A172 (cell line): ENCODE measurements at places on chromosomes 4 and X.

- no peak for DNase-seq
Observed at GRCh38 chr4:148800940-148801339, 358.7 kb upstream of the NR3C2 start.

GRCh38 chr4:14650127-14650526 lies 352.2 kb upstream of the CPEB2 start:
- DNase-seq, result no peak

- no peak for DNase-seq
Observed at GRCh38 chr4:129545599-129546278, 449.8 kb downstream of the C4orf33 start.

- peak; percentile 68 for DNase-seq
Observed at GRCh38 chr4:148787831-148788477, 345.7 kb upstream of the NR3C2 start.

DNA sequence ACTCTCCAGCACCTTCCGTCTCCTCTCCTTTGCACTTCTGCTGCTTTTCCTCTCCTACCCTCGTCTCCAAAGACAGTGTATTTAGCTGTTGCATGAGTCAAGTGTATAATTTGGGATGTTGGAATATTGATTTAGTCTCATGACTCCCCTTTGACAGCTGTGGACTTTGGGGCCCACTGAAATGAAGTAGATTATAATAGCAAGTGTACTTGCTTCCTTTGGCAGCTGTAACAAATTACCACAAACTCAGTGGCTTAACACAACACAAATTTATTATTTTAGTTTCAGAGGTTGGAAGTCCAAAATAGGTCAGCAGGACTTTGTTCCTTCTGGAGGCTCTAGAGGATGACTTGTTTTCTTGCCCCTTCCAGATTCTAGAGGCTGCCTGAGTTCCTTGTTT lies 29.5 kb upstream of the MSL3 start:
- DNase-seq, result no peak

- DNase-seq, result no peak
Observed at GRCh38 chr4:48012824-48013223, 3.7 kb downstream of the CNGA1 start.

GRCh38 chr4:27828843-27829242 lies 968.2 kb downstream of the STIM2 start:
- peak; percentile 8 for DNase-seq

DNA sequence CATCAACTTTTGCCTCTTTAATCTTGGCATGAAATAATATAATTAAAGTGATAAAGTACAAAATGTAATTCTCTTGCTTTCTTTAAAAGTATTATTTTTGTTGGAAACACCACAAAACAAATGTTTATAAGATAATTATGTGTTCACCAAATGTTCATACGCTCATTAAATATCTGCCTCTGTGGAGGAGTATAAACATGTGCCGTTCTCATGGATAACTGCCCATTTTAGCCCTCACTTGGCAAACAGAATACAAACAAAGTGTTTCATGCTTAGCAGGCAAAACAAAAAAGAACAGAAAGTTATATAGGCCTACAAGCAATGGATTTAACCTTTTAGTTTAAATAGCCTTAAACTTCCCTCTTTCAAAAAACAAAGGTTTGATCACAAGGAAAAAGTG lies 800.5 kb upstream of the DIAPH2 start:
- no peak for DNase-seq

GRCh38 chrX:110087485-110088356 lies 84.8 kb downstream of the TMEM164 start:
- DNase-seq, result peak; percentile 80
